ENCODE measurements at places on chromosomes 11 and 22.

DNA sequence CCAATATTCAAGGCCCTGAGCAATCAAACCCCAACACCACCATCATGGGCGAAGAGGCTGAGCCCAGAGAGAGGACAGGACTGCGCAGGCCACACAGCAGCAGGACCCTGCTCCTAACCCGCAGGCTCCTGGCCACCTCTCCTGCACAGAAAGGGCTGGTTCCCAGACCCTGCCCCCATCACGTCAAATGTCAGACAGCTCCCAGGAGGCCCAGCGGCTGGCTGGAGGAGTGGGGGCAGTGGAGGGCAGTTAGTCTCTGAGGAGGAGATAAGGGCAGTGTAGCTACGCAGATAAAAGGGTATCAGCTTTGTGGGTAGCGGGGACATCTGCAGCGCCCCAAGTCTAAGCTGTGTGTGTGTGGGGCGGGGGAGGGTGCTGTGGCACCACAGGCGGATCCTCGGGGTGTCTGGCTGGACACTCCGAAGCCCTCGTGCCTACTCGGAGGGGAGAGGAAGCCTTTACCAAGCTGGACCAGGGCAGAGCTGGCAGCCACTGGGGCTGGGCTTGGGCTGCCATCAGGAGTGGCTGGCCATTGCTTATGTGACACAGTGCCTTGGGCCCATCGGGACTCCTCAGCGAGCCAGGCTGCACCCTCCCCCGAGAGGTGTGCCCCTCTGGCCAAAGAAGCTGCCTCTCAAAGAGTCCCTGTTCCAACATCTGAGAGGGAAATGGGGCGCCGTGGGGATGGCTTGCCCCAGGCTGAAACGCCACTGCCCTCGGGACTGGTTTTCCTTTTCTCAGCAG lies 21.5 kb downstream of the FADS3 start:
- peaks cover 11% of the 10 kb centered on the region for H3K36me3 ChIP-seq
- peaks cover 6% of the 10 kb centered on the region for H3K4me1 ChIP-seq
- peak overlapping the region; percentile 44 for H3K27ac ChIP-seq
- no peak overlapping the region for H3K4me3 ChIP-seq

- peak overlapping the region; percentile 92 for H3K27ac ChIP-seq
- no peaks in the 10 kb centered on the region for H3K27me3 ChIP-seq
- peaks cover 14% of the 10 kb centered on the region for H3K36me3 ChIP-seq
Measured at GRCh38 chr11:121464352-121464946, 11.7 kb upstream of the SORL1-AS1 start.

GRCh38 chr22:34761111-34761510 lies 304.8 kb upstream of the ISX start:
- no peaks in the 10 kb centered on the region for H3K27me3 ChIP-seq
- no peaks in the 10 kb centered on the region for H3K4me1 ChIP-seq
- no peak for DNase-seq
- no peaks in the 10 kb centered on the region for H3K36me3 ChIP-seq
- H3K27ac ChIP-seq: no peak overlapping the region
- H3K4me3 ChIP-seq: no peak overlapping the region

DNA sequence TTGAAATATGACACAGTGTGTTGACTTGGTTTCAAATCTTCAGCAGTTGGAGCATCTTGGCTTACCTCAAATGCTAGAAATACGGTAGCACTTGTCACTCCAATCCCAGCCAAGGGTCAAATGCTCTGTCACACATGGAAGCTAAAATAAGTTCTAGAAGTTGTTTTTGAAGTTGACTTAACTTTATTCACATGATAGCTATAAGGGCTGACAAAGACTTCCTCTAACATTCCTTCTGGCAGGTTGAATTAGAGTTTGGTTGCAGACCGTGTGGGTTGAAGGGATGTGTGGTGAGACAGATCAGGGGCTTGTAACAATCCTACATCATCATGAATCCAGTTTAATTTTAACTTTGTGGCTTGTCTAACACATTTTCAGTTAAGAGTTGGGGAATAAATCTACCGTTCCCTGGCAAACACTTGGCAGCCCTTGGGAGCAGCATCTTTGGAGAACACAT lies 4.6 kb downstream of the SLN start:
- no peaks in the 10 kb centered on the region for H3K36me3 ChIP-seq
- H3K4me1 ChIP-seq: no peaks in the 10 kb centered on the region
- DNase-seq: no peak
- H3K27me3 ChIP-seq: peaks cover 15% of the 10 kb centered on the region

- no peaks in the 10 kb centered on the region for H3K36me3 ChIP-seq
- peaks cover 7% of the 10 kb centered on the region for H3K27me3 ChIP-seq
- no peak overlapping the region for H3K27ac ChIP-seq
- no peak overlapping the region for H3K4me3 ChIP-seq
Measured at GRCh38 chr22:17314487-17314886, 54.8 kb upstream of the CECR2 start.

GRCh38 chr11:61954851-61955421 lies 4.8 kb downstream of the BEST1 start:
- no peak overlapping the region for H3K4me3 ChIP-seq
- DNase-seq: no peak
- H3K27ac ChIP-seq: no peak overlapping the region
- H3K36me3 ChIP-seq: no peaks in the 10 kb centered on the region
- peaks cover 2% of the 10 kb centered on the region for H3K4me1 ChIP-seq
- H3K27me3 ChIP-seq: peaks cover 22% of the 10 kb centered on the region

GRCh38 chr22:30249049-30250038 lies 2.8 kb upstream of the LIF start:
- no peaks in the 10 kb centered on the region for H3K27me3 ChIP-seq
- DNase-seq: no peak
- H3K36me3 ChIP-seq: peaks cover 20% of the 10 kb centered on the region
- no peak overlapping the region for H3K4me3 ChIP-seq

DNA sequence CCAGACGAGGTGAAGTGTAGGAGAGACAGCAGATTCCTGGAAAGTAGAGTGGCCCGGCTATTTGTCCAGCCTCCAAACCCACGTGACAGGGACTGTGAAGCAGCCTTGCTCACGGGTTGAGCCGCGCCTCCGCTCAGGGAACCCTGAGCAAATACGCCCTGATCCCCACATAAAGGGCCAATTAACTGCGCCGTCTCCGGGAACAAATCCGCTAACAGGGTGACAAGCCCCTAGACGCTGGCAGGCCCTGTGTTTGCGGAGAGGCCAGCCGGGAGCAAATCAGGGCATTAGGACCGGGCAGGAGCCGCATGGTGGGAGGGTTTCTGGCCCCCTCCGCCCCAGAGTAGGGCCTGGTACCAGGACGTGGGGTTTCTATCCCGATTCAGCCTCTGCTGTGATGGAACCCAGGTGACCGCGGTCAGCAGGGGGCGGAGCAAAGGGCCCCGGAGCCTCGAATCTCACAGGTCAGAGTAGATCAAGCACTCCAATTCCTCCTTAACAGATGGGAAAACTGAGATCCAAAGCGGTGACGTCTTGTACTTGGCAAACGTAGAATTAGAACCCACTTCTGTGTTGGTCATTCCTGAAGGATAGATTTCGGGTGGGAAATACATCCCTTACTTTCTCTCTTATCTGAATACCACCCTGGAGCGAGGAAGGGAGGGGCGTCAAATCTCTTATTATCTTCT lies 2.0 kb upstream of the ROBO3 start:
- H3K36me3 ChIP-seq: no peaks in the 10 kb centered on the region
- H3K27me3 ChIP-seq: peaks cover 76% of the 10 kb centered on the region
- DNase-seq: no peak
- peaks cover 9% of the 10 kb centered on the region for H3K4me1 ChIP-seq

GRCh38 chr11:12272821-12273617 lies 104.4 kb upstream of the PARVA start:
- no peaks in the 10 kb centered on the region for H3K36me3 ChIP-seq
- no peak overlapping the region for H3K4me3 ChIP-seq
- H3K27ac ChIP-seq: no peak overlapping the region
- no peaks in the 10 kb centered on the region for H3K27me3 ChIP-seq
- no peaks in the 10 kb centered on the region for H3K4me1 ChIP-seq
- no peak for DNase-seq

DNA sequence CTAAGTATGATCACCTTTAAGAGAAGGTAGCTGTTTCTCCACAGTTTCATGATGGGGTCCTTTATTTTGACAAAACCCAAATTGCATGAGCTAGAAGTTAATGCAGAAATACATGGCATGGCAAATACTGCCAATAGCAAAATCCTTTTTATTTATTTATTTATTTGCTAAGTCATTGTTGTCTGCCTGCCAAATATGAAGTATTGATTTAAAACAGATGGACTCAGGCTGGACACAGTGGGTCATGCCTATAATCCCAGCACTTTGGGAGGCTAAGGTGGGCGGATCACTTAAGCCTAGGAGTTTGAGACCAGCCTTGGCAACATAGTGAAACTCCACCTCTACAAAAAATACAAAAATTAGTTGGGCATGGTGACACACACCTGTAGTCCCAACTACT lies 52.4 kb downstream of the LARGE2 start:
- peaks cover 13% of the 10 kb centered on the region for H3K36me3 ChIP-seq
- no peaks in the 10 kb centered on the region for H3K4me1 ChIP-seq
- DNase-seq: no peak

DNA sequence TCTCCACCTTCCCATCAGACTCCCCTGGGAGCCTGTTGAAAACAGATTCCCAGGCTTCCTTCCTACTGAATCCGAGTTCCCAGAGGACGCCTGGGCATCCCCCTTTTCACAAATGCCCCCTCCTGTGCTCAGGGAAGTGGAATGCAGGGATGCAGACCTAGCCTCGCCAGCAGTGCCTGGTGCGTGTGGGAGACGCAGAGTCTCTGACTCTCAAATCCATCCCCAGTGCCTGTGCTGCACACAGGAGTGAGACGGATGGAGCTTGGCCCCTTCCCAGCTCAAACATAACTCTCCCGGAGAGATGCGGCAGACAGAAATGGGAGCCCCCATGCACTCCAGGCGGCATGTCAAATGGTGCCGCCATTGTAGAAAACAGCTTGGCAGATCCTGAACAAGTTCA lies 62.6 kb downstream of the CTTN start:
- no peaks in the 10 kb centered on the region for H3K36me3 ChIP-seq
- DNase-seq: no peak
- no peak overlapping the region for H3K27ac ChIP-seq

GRCh38 chr11:124897674-124898262 lies at the start of gene ROBO4:
Gene ROBO4, minus strand, starts transcription at chr11:124897865. Its CDS starts 70 bp downstream, at chr11:124897795.
- H3K27ac ChIP-seq: no peak within 1 kb of the TSS
- DNase-seq: no peak
- H3K4me1 ChIP-seq: no peaks in the 10 kb centered on the region
- H3K36me3 ChIP-seq: no peaks in the 10 kb centered on the region

DNA sequence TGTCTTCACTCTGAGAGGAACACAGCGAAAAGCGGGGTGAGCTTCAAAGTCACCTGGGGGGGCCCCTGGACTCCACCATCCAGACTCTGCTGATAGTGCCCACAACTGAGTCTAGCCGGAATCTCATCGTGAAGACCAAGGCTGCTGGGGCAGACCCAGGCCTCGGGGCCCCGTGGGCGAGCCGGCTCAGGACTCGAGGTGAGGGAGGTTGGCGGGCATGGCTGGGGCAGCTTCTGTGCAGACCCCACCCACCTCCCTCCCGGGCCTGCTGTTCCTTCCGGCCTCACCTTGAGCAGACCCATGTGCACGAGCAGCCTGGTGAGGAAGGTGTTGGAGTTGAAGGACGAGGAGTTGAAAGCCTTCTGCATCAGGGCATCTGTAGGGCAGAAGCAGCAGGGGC lies 8.7 kb upstream of the CHADL start:
- DNase-seq: no peak
- peaks cover 62% of the 10 kb centered on the region for H3K36me3 ChIP-seq
- no peaks in the 10 kb centered on the region for H3K4me1 ChIP-seq
- H3K27ac ChIP-seq: no peak overlapping the region
- no peaks in the 10 kb centered on the region for H3K27me3 ChIP-seq

GRCh38 chr11:11105361-11105760 lies 247.5 kb upstream of the ZBED5 start:
- no peaks in the 10 kb centered on the region for H3K36me3 ChIP-seq
- no peak for DNase-seq
- no peaks in the 10 kb centered on the region for H3K4me1 ChIP-seq
- H3K4me3 ChIP-seq: no peak overlapping the region
- peaks cover 3% of the 10 kb centered on the region for H3K27me3 ChIP-seq
- H3K27ac ChIP-seq: no peak overlapping the region

GRCh38 chr22:41521126-41521525 lies 23.1 kb downstream of the POLR3H start:
- no peaks in the 10 kb centered on the region for H3K27me3 ChIP-seq
- peaks cover 30% of the 10 kb centered on the region for H3K36me3 ChIP-seq
- DNase-seq: no peak
- H3K4me3 ChIP-seq: no peak overlapping the region
- H3K27ac ChIP-seq: no peak overlapping the region

DNA sequence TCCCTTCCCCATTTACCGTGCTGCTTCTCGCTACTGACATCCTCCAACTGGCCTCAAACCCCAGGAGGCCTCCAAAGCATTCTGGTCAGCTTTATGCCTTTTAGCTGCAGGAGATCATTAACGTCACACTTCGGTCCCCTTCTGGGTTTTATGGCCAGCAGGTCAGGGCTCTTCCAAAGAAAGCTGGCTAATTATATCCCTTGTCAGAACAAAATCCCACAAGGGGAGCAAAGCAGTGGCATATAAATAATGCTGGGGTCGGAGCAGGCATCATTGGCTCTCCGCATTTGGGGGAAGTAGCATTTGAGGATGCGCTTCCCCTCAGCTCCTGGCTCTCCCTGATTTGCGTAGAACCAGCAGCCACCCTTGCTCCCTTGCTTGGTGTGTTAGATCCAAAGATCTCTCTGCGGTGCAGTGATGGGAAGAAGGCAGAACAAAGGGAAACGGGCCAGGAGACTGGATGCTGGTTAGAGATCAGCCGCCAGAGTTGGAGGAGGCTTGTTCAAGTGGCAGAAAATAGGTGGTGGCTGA lies 117.4 kb downstream of the DBX1 start:
- H3K36me3 ChIP-seq: no peaks in the 10 kb centered on the region
- H3K27me3 ChIP-seq: peaks cover 2% of the 10 kb centered on the region
- no peak overlapping the region for H3K27ac ChIP-seq
- no peak overlapping the region for H3K4me3 ChIP-seq
- DNase-seq: no peak

DNA sequence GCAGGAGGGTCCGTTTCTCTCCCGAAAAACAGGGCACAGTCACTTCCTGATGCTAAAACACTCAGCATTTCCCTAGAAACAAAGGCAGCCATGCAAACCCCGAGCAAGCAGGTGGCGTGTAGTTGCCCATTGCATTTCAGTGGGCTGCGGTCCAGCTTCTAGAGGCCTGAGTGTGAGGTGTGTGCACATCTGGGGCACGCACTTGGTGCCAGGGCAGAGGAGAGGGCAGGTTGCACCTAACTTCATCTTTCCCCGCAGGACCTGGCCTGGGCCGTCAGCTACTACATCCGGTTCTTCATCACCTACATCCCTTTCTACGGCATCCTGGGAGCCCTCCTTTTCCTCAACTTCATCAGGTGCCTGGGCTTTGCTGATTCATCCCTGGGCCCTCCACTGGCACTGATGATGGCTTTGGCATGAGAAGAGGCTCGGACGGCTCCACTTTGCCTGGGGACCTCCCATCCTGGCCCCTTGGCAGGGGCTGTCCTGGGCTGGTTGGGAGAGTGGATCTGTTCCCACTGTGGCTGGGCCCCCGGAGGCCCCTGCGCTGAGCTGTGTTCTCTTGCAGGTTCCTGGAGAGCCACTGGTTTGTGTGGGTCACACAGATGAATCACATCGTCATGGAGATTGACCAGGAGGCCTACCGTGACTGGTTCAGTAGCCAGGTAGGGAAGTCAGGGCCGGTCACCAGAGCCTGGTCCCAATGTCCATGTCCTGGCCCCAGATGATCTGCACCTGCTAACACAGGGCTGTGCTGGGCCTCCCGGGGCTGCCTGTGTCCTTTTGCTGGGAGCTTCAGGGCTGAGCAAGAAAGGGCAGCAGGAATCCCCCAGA lies 28.4 kb downstream of the FADS3 start:
- H3K36me3 ChIP-seq: peaks cover 58% of the 10 kb centered on the region
- H3K4me3 ChIP-seq: no peak overlapping the region
- H3K27me3 ChIP-seq: no peaks in the 10 kb centered on the region
- H3K27ac ChIP-seq: no peak overlapping the region
- DNase-seq: no peak
- peaks cover 3% of the 10 kb centered on the region for H3K4me1 ChIP-seq

Measured in activated T-helper 2 cell treated with anti-CD3 and anti-CD28 coated beads, Interferon-gamma antibody, Interleukin-2, Interleukin-4, amounts not matched to agents 10 μg/mL and 5 μg/mL and 100 μg/mL, durations not matched to agents 14 hours and 24 hours and 36 hours (primary cell).